ENCODE measurements at places on chromosomes 11 and 22. TPM values are rescaled to one million over a fixed set of nuclear protein-coding genes. Genes with fewer than 3 reads are reported as not detected.

DNA sequence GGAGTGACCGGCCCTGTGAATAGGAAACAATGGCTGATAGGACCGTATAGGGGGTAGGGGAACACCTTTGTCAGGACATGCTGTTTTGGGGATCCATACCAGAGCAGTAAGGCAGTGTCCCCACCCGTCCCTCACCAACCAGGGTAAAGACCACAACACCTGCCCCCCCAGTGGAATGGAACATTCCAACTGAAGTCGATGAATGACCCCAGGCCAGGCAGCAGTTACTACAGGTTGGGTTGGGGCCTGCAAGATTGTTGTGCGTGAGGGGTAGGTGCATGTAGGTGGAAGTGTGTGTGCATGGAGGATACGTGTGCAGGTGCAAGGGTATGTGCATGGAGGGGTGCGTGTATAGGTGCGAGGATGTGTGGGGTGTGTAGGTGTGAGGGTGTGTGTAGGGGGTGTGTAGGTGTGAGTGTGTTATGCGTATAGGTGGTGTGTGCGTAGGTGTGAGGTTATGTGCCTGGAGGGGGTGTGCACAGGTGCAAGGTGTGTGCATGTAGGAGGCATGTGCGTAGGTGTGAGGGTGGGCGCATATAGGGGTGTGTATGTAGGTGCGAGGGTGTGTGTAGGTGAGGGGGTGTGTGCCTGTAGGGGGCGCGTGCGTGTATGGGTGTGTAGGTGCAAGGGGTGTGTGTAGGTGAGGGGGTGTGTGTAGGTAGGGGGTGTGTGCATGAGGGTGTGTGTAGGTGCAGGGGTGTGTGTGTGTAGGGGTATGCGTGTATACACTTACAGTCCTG, 32.9 kb downstream of the PISD start:
- no peak for DNase-seq

GRCh38 chr11:74639533-74639932, 47.2 kb downstream of the POLD3 start:
- no peak for DNase-seq

DNA sequence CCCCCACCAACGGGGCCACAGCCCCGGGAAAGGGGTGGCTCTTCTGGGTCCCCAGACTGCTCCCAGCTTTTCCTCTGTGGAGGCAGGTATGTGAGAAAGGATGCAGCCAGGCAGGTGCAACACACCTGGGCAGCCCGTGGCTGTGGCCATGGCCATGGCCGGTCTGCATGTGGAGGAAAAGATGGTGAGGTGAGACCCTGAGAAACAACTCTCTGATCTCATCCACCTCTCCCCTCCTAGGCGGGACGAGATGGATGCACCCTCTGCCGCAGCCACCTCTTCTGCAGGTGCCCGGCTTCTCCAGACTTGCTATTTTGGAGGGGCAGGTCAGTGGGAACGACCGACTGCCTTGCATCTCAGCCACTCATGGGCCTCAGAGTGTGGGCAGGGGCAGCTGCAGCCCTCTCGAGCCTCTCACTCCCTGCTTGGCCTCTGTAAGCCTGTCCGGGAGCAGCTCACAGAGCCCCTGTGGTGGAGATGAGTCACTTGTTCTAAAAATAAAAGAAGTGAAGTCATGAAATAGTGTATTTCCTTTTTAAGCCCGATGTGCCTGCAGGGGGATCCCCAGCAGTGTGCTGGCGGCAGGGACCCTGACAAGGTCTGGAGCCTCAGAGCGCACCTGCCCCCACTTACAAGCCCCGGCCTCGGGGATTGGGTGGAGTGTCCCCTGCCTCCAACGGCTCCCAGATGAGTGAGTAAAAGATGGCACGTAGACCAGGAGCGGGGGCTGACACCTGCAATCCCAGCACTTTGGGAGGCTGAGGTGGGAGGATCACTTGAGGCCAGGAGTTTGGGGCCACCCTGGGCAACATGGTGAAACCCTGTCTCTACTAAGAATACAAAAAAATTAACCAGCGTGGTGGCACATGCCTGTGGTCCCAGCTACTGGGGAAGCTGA, 10.7 kb downstream of the SMIM38 start:
- DNase-seq: no peak

GRCh38 chr11:75014129-75014528, 25.4 kb downstream of the NEU3 start:
- no peak for DNase-seq

SULT4A1 gene
- 0.26 TPM for total RNA-seq

POU2AF1 gene
- total RNA-seq: not detected

GNAZ gene
- total RNA-seq: 2.9 TPM

All from osteocyte (in vitro differentiated cells).